ENCODE measurements at places on chromosomes 5 and 9.

- no peak for DNase-seq
Measured at GRCh38 chr5:142517840-142518239, 168.1 kb downstream of the FGF1 start.

- no peak for DNase-seq
Measured at GRCh38 chr5:5882706-5883105, 460.2 kb downstream of the ICE1 start.

GRCh38 chr5:36206913-36207312 lies 34.8 kb downstream of the NADK2 start:
- no peak for DNase-seq

DNA sequence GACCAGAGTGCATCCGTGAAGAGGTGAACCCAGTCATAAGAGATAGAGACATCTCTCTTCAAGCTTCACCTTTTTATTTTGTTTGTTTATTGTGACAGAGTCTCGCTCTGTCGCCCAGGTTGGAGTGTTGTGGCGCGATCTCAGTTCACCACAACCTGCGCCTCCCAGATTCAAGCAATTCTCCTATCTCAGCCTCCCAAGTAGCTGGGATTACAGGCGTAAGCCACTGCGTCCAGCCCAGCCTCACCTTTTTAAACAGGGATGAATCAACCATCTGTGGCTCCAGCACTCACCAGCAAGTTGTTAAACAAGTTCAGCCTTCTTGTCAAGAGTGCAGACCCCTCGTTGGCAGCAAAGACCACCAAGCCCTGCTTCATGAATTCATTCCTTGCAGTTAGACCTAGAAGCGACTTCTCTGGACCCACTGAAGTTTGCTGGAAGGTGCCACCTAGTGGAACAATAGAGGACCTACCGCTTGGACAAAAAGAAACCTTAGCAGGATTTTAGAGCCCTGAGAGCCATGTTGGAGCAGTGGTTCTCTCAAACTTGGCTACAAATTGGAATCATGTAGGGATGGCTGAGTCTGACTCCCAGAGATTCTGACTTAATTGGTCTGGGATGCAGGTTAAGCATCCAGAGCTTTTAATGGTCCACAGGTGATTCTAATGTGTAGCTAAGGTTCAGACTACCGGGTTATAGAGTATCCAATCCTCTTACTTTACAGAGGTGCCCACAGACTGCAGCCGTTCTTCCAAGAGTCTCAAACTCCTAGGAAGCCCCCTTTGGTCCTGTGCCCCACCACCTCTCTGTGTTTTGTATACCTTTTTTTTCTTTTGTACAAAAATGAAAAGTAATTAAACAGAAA lies 10.5 kb upstream of the GALNT10 start:
- peak; percentile 64 for DNase-seq

- no peak for DNase-seq
Measured at GRCh38 chr5:143498821-143499220, 95.3 kb upstream of the NR3C1 start.

DNA sequence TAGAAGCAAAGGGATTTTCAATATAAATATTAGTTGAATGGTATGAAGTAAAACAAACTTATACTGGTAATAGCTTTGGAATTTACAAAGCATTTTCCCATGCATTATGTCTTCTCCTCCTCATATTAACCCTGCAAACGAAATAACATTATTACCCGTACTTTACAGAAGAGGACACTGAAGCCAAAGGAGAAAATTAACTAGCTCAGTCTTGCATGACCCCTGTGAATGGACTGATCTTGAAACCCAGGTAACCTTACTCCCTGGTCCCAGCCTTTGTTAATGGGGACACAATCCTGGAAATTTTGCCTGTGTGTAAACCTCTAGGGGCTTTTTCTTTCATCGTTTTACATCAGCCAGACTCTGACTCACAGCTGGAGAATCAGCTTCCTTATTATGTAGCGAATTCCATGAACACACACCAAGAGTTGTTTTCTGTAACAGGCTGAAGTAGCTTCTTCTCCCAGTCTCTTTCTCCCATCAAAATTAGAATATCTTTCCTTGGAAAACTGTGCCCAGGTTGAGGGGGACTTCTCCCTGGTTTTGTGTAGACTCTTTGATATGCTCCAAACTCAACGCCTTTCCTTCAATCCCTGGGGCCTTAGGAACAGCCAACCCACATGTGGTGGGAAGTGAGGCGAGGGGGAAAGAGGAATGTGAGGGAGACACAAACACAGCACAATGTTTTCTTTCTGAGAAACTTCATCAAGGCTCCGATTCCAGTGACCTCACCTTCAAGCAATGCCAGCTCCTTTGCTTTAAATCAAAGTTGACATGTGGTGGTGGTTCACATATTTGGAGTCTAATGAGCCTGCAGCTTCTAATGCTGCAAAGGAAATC lies 480.9 kb upstream of the PAPPA start:
- no peak for DNase-seq

GRCh38 chr9:8622871-8623270 lies 823.3 kb upstream of the DMAC1 start:
- no peak for DNase-seq

DNA sequence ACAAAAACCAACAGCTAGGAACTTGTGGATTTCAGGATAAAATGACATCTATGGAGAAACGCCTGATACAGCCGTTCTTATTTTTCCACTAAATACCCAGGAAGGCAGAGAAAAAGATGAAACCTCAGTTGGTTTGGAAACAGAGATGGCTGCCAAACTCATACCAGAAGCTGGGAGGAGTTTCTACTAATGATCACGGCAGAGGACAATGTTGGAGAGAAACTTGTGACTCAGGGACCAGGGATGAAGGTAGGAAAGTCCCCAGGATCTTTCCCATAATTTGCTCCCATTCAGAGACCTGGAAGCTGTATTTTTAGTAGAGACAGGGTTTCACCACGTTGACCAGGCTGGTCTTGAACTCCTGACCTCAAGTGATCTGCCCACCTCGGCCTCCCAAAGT lies 187.1 kb upstream of the IER5L start:
- no peak for DNase-seq

GRCh38 chr5:176803943-176804498 lies 6.3 kb upstream of the UNC5A start:
- no peak for DNase-seq

DNA sequence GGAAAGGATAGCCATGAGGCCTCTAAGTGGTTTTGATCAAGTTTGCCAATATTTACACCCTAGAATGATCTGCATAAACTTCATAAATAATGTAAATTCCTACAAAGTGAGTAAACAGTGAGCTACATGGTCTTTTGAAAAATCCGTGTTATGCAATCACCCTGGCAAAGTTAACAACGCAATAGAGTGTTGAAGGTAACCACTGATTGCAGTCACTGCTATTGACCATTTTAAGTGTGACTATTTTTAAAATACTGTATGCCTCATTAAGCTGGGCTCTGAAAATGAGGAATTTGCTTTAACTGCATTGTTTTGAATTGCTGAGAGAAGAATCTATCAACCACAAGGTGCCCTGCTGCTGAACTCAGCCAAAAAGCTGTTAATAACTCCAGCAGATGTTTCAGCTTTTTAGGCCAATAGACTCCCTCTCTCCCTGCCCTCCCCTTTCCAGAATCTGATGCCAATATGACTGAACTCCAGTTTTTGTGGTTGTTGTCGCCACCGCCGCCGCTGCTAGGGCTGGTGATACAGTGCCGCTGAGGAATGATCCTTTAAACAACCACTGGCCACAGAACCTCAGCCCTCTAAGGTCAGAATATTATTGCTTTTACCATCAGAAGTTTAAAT lies 35.3 kb upstream of the SMARCA2 start:
- DNase-seq: no peak

DNA sequence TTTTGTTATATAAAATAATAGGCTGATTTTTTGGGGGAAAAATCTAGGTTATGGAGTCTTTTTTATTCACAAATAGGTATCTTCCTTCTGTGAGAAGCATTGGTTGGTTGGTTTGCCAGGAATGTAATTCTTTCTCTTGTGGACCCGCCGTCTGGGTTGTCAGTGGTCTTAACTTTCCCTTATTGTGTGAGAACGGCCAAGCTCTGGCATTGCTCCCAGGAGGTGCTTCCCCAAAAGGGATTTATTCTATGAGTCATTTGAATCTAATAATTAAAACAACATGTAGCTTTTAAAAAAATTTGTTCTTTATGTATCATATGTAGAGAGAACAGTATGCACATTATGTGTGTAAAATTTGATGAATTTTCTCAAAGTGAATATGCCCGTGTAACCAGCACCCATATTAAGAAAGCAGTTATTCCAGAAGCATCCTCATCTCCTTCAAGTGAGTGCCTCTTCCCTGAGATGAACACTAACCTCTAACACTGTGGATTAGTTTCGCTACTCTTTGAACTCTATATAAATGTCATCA lies 114.4 kb downstream of the MAST4 start:
- no peak for DNase-seq

DNA sequence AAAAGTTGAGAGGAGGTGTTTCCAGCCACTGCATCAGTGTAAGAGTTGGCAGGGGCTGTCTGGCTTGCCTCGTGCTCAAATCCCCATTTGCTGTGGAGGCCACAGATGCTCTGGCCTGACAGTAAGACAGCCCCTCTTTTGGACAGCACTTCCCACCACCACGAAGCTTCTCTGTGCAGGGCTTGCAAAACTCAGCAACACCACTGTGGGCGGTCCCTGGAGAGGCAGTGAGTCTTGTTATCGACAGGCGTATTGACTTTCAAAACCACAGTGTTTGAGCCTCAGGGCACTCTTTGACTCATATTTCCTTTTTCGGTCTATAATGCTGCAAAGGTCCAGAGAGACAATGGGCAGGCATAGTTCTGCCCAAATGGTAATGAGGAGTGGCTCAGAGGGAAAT lies 539.5 kb downstream of the EBF1 start:
- no peak for DNase-seq

- DNase-seq: no peak
Measured at GRCh38 chr5:141477815-141478214, 2.0 kb downstream of the PCDHGC3 start.

- DNase-seq: peak; percentile 75
Measured at GRCh38 chr5:96336351-96336985, 96.6 kb downstream of the PCSK1 start.

- no peak for DNase-seq
Measured at GRCh38 chr5:169945831-169946261, 34.4 kb downstream of the INSYN2B start.

GRCh38 chr5:66234241-66234640 lies 90.1 kb downstream of the SREK1 start:
- DNase-seq: no peak

- peak; percentile 39 for DNase-seq
Measured at GRCh38 chr5:42767491-42768105, 11.0 kb downstream of the CCDC152 start.

DNA sequence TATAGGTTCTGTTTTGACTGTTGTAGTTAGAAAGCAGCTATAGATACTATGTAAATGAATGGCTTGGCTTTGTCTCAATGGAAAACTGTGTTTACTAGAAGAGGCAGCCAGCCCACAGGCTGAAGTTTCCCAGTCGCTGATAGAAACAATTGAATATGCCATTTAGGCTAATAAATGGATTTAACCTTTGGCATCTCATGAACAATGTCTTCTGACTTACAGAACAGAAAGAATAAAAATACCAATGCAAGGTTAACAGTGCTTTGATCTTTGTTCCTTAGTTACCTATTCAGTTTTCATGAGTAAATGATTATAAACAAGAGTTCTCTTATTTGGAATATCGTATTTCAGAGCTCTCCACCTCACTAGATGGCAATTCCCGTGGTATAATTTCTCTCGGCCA lies 120.6 kb downstream of the PAM start:
- no peak for DNase-seq

GRCh38 chr9:37126214-37126788 lies 5.9 kb downstream of the ZCCHC7 start:
- DNase-seq: no peak

GRCh38 chr9:69971643-69972449 lies 71.8 kb upstream of the MAMDC2 start:
- peak; percentile 28 for DNase-seq

- DNase-seq: no peak
Measured at GRCh38 chr9:104386425-104387069, 117.5 kb upstream of the OR13F1 start.

GRCh38 chr5:156942064-156942463 lies 21.0 kb downstream of the TIMD4 start:
- DNase-seq: no peak

GRCh38 chr5:169374761-169375160 lies 73.8 kb upstream of the SLIT3 start:
- DNase-seq: no peak

- no peak for DNase-seq
Measured at GRCh38 chr5:92777421-92777820, 803.6 kb downstream of the NR2F1-AS1 start.

DNA sequence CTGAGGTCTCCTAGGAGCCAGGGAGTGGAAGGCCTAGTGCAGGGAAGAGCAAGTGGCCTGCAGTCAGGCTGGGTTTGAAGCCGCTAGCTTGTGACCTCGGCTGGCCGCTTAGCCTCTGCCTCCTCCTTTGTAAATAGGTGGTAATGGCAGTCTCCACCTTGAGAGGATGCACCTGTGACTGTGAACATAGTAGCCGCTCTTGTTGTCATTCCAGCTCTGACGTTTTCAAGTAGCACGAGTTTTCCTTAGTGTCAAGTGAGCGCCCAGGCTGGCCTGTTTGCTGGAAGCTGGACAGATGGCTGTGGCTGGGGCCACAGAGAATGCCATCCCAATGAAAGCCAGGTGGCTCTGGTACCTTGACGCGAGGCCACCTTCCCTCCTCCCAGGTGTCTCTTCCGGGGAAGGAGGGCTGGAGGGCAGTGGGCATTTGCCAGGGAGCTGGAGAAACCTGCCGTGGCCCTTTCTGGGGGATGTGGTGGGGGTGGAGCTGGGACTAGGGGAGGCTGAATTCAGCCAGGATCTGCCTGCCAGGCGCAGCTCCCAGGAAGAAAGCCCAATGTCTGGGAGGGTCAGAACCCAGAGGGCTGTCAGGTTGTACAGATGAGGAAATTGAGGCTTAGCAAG lies 2.5 kb downstream of the ASS1 start:
- DNase-seq: no peak

DNA sequence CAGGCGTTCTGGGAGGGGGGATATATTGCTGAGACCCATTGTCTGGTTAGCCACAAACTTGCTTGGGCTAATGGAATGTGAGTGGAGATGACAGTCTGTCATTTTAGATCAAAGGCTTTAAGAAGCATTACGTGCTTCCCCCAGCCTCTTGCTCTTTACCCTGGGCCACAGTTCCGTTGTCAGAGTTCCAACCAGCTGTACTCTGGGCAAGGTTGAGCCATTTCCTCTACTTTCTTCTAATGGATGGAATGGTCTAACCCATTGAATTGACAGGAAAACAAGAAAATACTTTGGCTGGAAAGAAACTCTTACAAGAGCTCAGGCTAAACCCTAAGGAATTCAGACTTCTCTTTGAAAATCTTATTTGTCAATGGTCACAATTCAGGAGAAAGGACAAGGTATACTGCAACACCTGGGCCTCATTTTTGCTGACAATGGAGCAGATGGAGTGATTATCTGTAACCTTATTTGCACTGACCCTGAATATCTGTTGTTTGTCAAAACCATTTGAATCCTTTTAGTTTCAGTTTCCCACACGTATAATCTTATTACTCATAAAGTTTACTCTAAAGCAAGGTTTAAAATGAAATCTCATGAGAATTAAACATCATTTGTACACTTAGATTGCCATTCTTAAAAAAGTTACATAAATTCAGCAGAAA lies 231.4 kb downstream of the PDE4D start:
- DNase-seq: no peak

Measured in CD4-positive, alpha-beta T cell treated with Interleukin-21 for 1 hour (primary cell).